Small intestine (tissue), 16 donors: ENCODE measurements at places on chromosomes 1 and 21.

GRCh38 chr1:179743679-179744400 is 749 bp downstream of the FAM163A start:
- no peak for DNase-seq
- H3K4me3 ChIP-seq = no peak overlapping the region
- H3K27ac ChIP-seq = no peak overlapping the region
- peaks cover 18% of the 10 kb centered on the region for H3K4me1 ChIP-seq
- peaks cover 10% of the 10 kb centered on the region for H3K27me3 ChIP-seq

- no peaks in the 10 kb centered on the region for H3K36me3 ChIP-seq
- H3K27me3 ChIP-seq = no peaks in the 10 kb centered on the region
- H3K27ac ChIP-seq = no peak overlapping the region
These were observed 328.9 kb downstream of the PAPPA2 start for GRCh38 chr1:176791906-176792305.

GRCh38 chr1:211525101-211525676 is 33.2 kb upstream of the RD3 start:
- DNase-seq = no peak
- H3K27me3 ChIP-seq = no peaks in the 10 kb centered on the region
- no peak overlapping the region for H3K4me3 ChIP-seq

- DNase-seq = no peak
- H3K4me3 ChIP-seq = no peak within 1 kb of the TSS
- H3K27ac ChIP-seq = no peak within 1 kb of the TSS
- H3K4me1 ChIP-seq = no peaks in the 10 kb centered on the region
- no peaks in the 10 kb centered on the region for H3K36me3 ChIP-seq
These were observed at the start of gene ERVH48-1 for GRCh38 chr21:42925114-42925926. Gene ERVH48-1 (minus strand): TSS chr21:42925630. CDS start chr21:42919006, 6,624 bp downstream.

DNA sequence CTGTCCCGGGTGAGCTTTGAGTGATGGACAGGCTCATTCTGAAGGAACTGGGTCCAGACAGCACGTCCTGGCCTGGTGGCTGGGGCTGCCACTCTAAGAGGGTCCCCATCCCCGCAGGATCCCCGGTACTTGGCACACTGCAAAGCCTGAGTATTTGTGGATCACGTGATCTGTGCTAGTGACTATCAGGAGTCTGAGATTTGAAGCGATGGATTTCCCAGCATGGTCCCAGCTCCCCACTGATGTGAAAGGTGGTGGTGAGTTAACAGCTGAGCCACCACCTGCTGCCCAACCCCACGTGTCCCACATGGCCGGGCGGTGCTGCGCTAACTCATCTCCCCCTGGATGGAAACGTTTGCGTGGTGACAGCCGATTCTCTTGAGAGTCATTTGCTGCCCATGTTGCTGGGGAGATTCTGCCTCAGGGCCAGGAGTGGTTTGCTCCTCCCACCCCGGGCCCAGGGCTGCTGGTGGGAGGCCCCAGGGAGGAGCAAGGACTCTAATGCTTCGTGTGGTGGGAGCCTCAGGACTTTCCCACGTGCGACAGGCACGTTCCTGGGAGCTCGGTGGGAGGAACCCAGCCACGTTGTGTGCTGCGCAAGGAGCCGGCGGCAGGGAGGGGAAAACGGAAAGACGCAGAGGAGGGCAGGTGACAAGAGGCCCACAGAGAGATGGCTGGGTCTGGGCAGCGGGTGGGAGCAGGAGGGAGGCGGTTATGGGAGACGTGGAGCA is 15.1 kb downstream of the FAAP20 start:
- no peak overlapping the region for H3K4me3 ChIP-seq
- no peak overlapping the region for H3K27ac ChIP-seq
- H3K27me3 ChIP-seq = no peaks in the 10 kb centered on the region
- no peaks in the 10 kb centered on the region for H3K4me1 ChIP-seq
- no peaks in the 10 kb centered on the region for H3K36me3 ChIP-seq
- no peak for DNase-seq
